Astrocyte (in vitro differentiated cells and primary cell): ENCODE measurements at places on chromosomes 2 and 18. TPM values are rescaled to one million over a fixed set of nuclear protein-coding genes. Genes with fewer than 3 reads are reported as not detected.

RTP5 gene
- total RNA-seq: not detected in 2 replicates

DLGAP1 gene
- total RNA-seq: 2.3 and 2.4 TPM in 2 replicates

MARCHF4 gene
- total RNA-seq: 28.1 and 42.8 TPM in 2 replicates

DPYSL5 gene
- total RNA-seq: 1.2 and 2.9 TPM in 2 replicates

CERS6 gene
- total RNA-seq: 23.4 and 24.8 TPM in 2 replicates

RAMP1 gene
- 9.1 and 13.7 TPM in 2 replicates for total RNA-seq

KCNG2 gene
- total RNA-seq: 0.16 TPM in 1 of 2 replicates, not detected in the other

ELOA2 gene
- total RNA-seq: not detected in 2 replicates

CFAP65 gene
- total RNA-seq: 0.22 and 0.27 TPM in 2 replicates

RNF149 gene
- total RNA-seq: 36.4 and 37.7 TPM in 2 replicates

SKOR2 gene
- not detected in 2 replicates for total RNA-seq

ANKRD39 gene
- total RNA-seq: 11.9 and 13.7 TPM in 2 replicates

GATA6 gene
- total RNA-seq: 9.4 and 10.9 TPM in 2 replicates

DCC gene
- 2.0 and 2.6 TPM in 2 replicates for total RNA-seq

ACTR2 gene
- 493 and 498 TPM in 2 replicates for total RNA-seq

IL1RN gene
- not detected in 2 replicates for total RNA-seq

RBM45 gene
- 12.0 and 14.9 TPM in 2 replicates for total RNA-seq

ACP1 gene
- total RNA-seq: 99.1 and 114 TPM in 2 replicates

ADCYAP1 gene
- not detected in 2 replicates for total RNA-seq
